MG63 (cell line): ENCODE measurements at places on chromosomes 6 and 20. TPM values are rescaled to one million over a fixed set of nuclear protein-coding genes. Genes with fewer than 3 reads are reported as not detected.

Gene ARHGAP40
- not detected in 2 replicates for total RNA-seq

Gene SRSF12
- 0.46 TPM in 1 of 2 replicates, not detected in the other for total RNA-seq

Gene PGC
- total RNA-seq, result not detected in 2 replicates

Gene TGM3
- total RNA-seq, result not detected in 2 replicates

Gene TLDC2
- not detected in 2 replicates for total RNA-seq

Gene LAMA2
- 6.7 and 8.5 TPM in 2 replicates for total RNA-seq

Gene HTR1E
- not detected in 2 replicates for total RNA-seq

Gene BPIFB4
- not detected in 2 replicates for total RNA-seq

Gene CCN5
- 0.07 TPM in 1 of 2 replicates, not detected in the other for total RNA-seq

Gene EMILIN3
- total RNA-seq, result 0.76 TPM in 1 of 2 replicates, not detected in the other

Gene SMIM26
- total RNA-seq, result 32.8 and 200 TPM in 2 replicates

Gene CST5
- total RNA-seq, result not detected in 2 replicates

Gene DDRGK1
- 21.7 and 33.5 TPM in 2 replicates for total RNA-seq

Gene SNAP25
- not detected in 2 replicates for total RNA-seq

Gene FANCE
- 20.1 and 28.0 TPM in 2 replicates for total RNA-seq

Gene PRL
- total RNA-seq, result not detected in 2 replicates

Gene PRR18
- 0.05 and 1.3 TPM in 2 replicates for total RNA-seq

Gene FOXC1
- total RNA-seq, result 2.2 and 5.5 TPM in 2 replicates

Gene COL12A1
- 37.5 and 50.4 TPM in 2 replicates for total RNA-seq

Gene BACH2
- total RNA-seq, result not detected in 2 replicates

Gene UNC93A
- total RNA-seq, result not detected in 2 replicates

Gene NHLRC1
- total RNA-seq, result 0.49 TPM in 1 of 2 replicates, not detected in the other

Gene BPI
- total RNA-seq, result not detected in 2 replicates

Gene NKAIN2
- not detected in 2 replicates for total RNA-seq

Gene SLC22A16
- total RNA-seq, result not detected in 2 replicates

Gene GLP1R
- not detected in 2 replicates for total RNA-seq

Gene UBD
- not detected in 2 replicates for total RNA-seq

Gene BPHL
- total RNA-seq, result 5.8 and 9.6 TPM in 2 replicates

Gene OOEP
- total RNA-seq, result not detected in 2 replicates

Gene KHDRBS2
- total RNA-seq, result not detected in 2 replicates

Gene CLDN20
- total RNA-seq, result not detected in 2 replicates

Gene CD93
- total RNA-seq, result not detected in 2 replicates

Gene ADGB
- total RNA-seq, result not detected in 2 replicates

Gene GSTA3
- not detected in 2 replicates for total RNA-seq

Gene TBX18
- total RNA-seq, result 16.4 and 31.6 TPM in 2 replicates

Gene KIF3B
- total RNA-seq, result 6.8 and 7.0 TPM in 2 replicates

Gene CALHM4
- not detected in 2 replicates for total RNA-seq

Gene NRSN1
- total RNA-seq, result not detected in 2 replicates

Gene SMLR1
- total RNA-seq, result not detected in 2 replicates

Gene NKX2-4
- not detected in 2 replicates for total RNA-seq

Gene RARS2
- 24.0 and 35.2 TPM in 2 replicates for total RNA-seq

Gene PROKR2
- total RNA-seq, result not detected in 2 replicates

Gene FBXO30
- 4.1 and 6.2 TPM in 2 replicates for total RNA-seq

Gene PRICKLE4
- total RNA-seq, result not detected in 2 replicates

Gene GGT7
- total RNA-seq, result 0.12 and 3.4 TPM in 2 replicates

Gene ASCC3
- total RNA-seq, result 19.0 and 32.2 TPM in 2 replicates

Gene CALHM6
- total RNA-seq, result 0.16 and 1.7 TPM in 2 replicates

Gene SMOC2
- 1.7 TPM in 1 of 2 replicates, not detected in the other for total RNA-seq

Gene ZFAND3
- 26.2 and 31.0 TPM in 2 replicates for total RNA-seq

Gene CDH4
- not detected in 2 replicates for total RNA-seq

Gene OR12D2
- not detected in 2 replicates for total RNA-seq

Gene RGS19
- 20.2 and 40.9 TPM in 2 replicates for total RNA-seq

Gene C6orf141
- total RNA-seq, result 0.63 and 1.1 TPM in 2 replicates
